Stimulated activated CD4-positive, alpha-beta T cell treated with anti-CD3 and anti-CD28 coated beads, Interleukin-12 subunit alpha, Interleukin-12 subunit beta, amount 100 ng/mL, for 48 hours (primary cell): ENCODE measurements at places on chromosomes 1 and 21.

GRCh38 chr1:163562355-163562754 lies 240.6 kb downstream of the NUF2 start:
- DNase-seq: no peak

DNA sequence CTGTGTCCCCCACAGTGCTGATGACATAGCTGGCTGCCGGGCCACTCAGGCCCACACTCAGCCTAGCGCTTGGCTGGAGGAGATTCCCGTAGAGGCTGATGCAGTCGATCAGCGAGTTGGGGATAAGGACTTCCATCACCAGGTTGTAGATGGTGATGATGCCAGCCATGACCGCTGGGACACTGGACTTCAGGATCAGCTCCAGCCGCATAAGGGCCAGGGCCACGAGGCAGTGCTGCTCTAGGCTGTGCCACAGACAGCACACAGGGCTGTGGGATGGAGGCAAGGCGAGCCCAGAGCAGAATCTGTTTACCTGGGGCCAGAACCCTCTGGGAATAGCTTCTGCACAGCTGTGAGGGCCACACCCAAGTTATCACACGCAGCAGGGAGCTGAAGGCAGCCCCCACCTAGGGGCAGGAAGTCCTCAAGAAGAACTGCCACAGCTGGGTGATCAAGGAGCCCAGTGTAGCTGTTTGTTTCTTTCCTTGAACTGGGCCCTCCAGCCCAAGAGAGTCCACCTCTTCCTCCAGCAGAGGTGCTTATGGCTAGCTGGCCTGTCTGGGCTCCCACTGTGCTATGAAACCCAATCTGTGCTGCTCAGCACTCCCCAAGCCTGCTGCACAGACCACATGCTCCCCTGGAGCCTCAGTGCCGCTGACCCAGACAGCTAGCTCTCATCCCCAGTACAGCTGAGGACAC lies 6.2 kb downstream of the SLC2A1 start:
- no peak for DNase-seq

- DNase-seq: no peak
Observed at GRCh38 chr1:24468685-24469316, 33.8 kb upstream of the RCAN3 start.

DNA sequence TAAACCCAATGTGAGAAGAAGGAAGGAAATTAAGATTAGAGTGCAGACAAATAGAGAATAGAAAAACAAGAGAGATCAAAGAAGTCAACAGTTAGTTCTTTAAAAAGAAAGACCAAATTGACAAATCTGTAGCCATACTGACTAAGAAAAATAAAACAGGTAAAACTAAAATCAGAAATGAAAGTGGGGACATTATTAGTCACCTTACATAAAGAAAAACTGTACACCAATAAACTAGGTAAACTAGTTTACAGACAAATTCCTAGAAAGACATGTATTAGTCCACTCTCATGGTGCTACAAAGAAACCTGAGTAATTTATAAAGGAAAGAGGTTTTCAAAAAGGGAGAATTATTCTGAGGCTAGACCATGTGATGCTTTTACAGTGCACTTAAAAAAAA lies 22.3 kb downstream of the BLZF1 start:
- DNase-seq: no peak

DNA sequence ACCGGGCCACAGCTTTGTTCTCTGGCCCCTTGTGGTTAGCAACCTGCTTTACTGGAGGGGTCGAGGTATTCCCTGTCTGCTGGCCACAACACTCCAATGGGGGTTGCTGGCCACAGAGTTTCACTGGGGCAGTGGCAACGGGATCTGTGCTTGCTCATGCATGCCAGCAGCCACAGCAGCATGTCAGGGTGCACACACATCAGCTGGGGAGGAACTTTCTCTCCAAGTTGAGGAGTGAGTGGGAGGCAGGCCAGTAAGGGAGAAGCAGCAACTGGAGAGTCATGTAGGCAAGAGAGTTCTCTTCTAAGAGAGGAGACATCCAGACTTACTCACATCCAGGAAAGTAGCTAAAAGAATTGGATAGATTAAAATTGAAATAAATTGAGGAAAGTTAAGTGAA lies 38.0 kb downstream of the SAMD13 start:
- no peak for DNase-seq

DNA sequence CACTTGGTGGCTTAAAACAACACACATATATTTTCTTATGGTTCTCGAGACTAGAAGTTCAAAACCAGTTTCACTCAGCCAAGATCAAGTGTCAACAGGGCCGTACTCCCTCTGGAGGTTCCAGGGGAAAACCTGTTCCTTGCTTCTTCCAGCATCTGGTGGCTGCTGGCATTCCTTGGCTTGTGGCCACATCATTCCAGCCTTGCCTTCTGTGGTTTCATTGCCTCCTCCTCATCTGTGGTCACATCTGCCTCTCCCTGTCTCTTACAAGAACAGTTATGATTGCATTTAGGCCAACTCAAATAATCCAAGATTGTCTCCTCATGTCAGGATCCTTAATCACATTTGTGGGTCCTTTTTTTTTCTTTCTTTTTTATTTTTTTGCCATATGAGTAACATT lies 240.7 kb upstream of the HOOK1 start:
- no peak for DNase-seq

DNA sequence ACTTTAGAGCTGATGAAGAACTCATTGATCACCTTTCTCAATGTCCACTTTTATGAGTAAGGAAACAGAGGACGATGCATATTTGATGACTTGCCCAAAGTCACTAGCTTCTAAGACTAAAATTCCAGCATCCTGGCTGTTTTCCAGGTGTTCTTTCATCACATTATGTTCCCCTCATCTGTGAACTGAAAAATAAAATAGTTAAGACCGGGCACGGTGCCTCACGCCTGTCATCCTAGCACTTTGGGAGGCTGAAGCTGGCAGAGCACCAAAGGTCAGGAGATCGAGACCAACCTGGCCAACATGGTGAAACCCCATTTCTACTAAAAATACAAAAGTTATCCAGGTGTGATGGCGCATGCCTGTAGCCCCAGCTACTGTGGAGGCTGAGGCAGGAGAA lies 297.5 kb downstream of the DUSP10 start:
- DNase-seq: no peak

- no peak for DNase-seq
Observed at GRCh38 chr1:156258859-156259258, 11.0 kb upstream of the PAQR6 start.

GRCh38 chr1:1857096-1857703 lies 33.7 kb downstream of the GNB1 start:
- no peak for DNase-seq

- no peak for DNase-seq
Observed at GRCh38 chr1:246503341-246503740, 3.7 kb downstream of the SMYD3 start.

DNA sequence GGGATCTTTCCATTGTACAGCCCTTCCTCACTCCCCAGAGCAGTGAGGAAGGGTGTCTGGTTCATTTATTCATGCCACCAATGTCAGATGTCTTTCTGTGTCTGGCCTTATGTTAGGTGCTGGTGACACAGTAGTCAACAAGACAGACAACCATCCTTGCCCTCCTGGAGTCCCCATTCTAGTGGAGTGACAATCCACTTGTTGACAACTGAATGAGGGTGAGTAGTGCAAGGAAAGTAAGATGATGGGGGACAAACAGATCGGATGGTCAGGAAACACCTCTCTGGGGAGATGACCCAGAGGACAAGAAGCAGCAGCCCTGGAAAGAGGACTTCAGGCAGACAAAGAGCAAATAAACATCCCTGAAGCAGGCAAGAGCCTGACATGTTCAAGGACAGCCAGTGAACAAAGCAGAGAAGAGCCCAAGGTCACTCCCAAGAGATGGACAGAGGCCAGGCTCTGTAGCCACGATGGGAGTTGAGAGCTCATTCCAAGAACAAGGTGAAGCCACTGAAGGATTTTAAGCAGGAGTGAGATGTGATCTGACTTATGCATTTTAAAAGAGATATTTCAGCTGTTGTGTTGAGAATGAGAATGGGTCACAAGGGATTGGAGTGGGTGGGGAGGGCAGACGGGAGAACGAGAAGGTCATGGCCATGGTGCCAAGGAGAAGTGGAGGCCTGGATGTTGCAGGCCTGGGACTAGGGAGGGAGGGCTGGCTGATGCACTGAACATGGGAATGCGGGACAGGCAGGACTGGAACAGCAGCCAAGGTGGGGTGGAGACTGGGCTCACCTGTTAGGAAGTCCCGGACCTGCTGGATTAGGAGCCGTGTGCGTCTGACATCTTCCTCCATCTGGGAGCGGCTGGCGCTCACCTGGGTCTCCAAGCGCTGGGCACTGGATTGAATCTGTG lies 30.2 kb downstream of the LAMB3 start:
- no peak for DNase-seq

- no peak for DNase-seq
Observed at GRCh38 chr1:42324398-42325013, 10.5 kb downstream of the FOXJ3 start.

GRCh38 chr1:244341455-244342450 lies 110.0 kb downstream of the ADSS2 start:
- DNase-seq: no peak

GRCh38 chr1:75588779-75589475 lies 22.0 kb downstream of the SLC44A5 start:
- DNase-seq: no peak

- no peak for DNase-seq
Observed at GRCh38 chr1:38153778-38154470, 107.3 kb upstream of the POU3F1 start.

DNA sequence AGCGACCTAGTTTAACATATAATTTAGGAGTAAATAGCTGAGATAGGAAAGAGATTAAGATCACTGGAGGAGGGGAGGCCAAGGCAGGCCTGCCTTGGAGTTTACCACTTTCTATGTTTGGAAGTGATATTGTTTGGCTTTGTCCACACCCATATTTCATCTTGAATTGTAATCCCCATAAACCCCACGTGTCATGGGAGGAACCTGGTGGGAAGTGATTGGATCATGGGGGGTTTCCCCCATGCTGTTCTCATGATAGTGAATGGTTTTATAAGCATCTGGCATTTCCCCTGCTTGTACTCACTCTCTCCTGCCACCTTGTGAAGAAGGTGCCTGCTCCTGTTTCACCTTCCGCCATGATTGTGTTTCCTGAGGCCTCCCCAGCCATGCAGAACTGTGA lies 58.3 kb upstream of the ARTN start:
- DNase-seq: no peak
